ENCODE measurements at places on chromosomes 3 and 15. TPM values are rescaled to one million over a fixed set of nuclear protein-coding genes. Genes with fewer than 3 reads are reported as not detected.

TRPM1 gene
- total RNA-seq: not detected

EPHB3 gene
- total RNA-seq: 0.58 TPM

GRCh38 chr3:81823086-81823485 is 61.6 kb upstream of the GBE1 start:
- no peak overlapping the region for H3K27ac ChIP-seq
- no peak overlapping the region for H3K4me3 ChIP-seq
- no peaks in the 10 kb centered on the region for H3K27me3 ChIP-seq
- H3K36me3 ChIP-seq: no peaks in the 10 kb centered on the region
- DNase-seq: no peak
- no peaks in the 10 kb centered on the region for H3K4me1 ChIP-seq

GRCh38 chr3:118781839-118782238 is 252.8 kb downstream of the IGSF11 start:
- no peak overlapping the region for H3K27ac ChIP-seq
- no peaks in the 10 kb centered on the region for H3K27me3 ChIP-seq
- no peaks in the 10 kb centered on the region for H3K36me3 ChIP-seq
- H3K4me3 ChIP-seq: no peak overlapping the region
- no peaks in the 10 kb centered on the region for H3K4me1 ChIP-seq

DNA sequence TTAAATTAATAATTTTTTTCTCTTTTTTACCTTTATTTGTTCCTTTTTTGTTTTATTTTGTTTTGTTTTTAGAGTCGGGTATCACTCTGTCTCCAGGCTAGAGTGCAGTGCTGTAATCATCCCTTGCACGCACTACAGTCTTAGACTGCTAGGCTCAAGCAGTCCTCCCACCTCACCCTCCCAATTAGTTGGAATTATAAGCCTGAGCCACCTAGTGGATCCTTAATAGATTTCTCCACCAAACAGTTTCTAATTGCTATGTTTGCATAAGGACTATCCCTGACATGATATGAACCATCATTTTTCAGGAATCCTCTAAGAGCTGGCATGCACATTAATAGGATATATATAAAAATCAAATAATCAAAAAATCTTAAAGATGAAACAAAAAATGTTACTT is 993.2 kb downstream of the OTOL1 start:
- H3K36me3 ChIP-seq: no peaks in the 10 kb centered on the region
- DNase-seq: no peak
- no peaks in the 10 kb centered on the region for H3K4me1 ChIP-seq
- H3K27ac ChIP-seq: no peak overlapping the region
- H3K4me3 ChIP-seq: no peak overlapping the region

- H3K4me1 ChIP-seq: no peaks in the 10 kb centered on the region
- no peak overlapping the region for H3K27ac ChIP-seq
- no peaks in the 10 kb centered on the region for H3K36me3 ChIP-seq
- no peaks in the 10 kb centered on the region for H3K27me3 ChIP-seq
These were observed 40.3 kb downstream of the HGD start for GRCh38 chr3:120641696-120642246.

GRCh38 chr3:178777718-178778411 is 241.6 kb downstream of the KCNMB2 start:
- H3K36me3 ChIP-seq: no peaks in the 10 kb centered on the region
- no peak overlapping the region for H3K4me3 ChIP-seq
- no peaks in the 10 kb centered on the region for H3K4me1 ChIP-seq

- H3K27me3 ChIP-seq: no peaks in the 10 kb centered on the region
- H3K27ac ChIP-seq: no peak overlapping the region
- no peak overlapping the region for H3K4me3 ChIP-seq
These were observed 4.2 kb upstream of the DAPK2 start for GRCh38 chr15:64050281-64051092.
